ENCODE measurements at places on chromosomes 13 and 19.
A peak's percentile ranks its signal among the peaks of the same experiment; 100 is the strongest.

DNA sequence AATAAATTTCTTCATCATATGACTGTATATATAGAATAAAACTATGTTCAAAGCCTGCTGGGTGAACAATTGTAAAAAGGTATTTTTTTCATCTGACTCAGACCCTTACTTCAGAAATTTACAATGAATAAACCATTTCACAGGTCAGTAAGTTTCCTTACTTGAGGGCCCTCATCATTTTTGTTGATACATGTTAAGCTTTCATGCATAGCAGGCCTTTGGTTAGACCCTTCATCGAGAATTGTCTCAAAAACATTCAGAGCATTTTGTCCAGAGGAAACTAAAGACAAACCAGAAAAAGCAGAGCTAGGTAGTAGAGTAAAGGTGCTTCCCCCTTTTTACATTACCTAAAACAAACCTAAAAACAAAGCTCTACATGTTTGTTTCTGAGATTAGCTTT lies 46.2 kb downstream of the FNDC3A start:
- no peak for DNase-seq

DNA sequence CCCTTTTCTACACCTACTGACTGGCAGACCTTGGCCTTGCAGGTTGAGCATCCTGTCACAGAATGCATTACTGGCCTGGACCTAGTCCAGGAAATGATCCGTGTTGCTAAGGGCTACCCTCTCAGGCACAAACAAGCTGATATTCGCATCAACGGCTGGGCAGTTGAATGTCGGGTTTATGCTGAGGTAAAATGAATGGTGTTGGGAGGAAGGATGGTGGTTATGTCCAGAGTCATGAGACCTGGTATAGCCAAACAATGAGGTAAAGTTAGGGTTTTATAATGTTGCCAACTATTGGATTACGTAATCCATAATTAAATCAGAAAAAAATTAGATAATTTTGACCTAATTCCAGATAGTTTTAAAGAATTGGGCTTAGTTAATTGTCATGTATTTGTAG lies 212.5 kb downstream of the PCCA start:
- DNase-seq: no peak

GRCh38 chr13:33326246-33326645 lies 40.7 kb upstream of the STARD13 start:
- DNase-seq: no peak

- no peak for DNase-seq
Observed at GRCh38 chr13:28464861-28465460, 30.0 kb downstream of the FLT1 start.

- DNase-seq: no peak
Observed at GRCh38 chr13:96819375-96819774, 174.9 kb downstream of the OXGR1 start.

DNA sequence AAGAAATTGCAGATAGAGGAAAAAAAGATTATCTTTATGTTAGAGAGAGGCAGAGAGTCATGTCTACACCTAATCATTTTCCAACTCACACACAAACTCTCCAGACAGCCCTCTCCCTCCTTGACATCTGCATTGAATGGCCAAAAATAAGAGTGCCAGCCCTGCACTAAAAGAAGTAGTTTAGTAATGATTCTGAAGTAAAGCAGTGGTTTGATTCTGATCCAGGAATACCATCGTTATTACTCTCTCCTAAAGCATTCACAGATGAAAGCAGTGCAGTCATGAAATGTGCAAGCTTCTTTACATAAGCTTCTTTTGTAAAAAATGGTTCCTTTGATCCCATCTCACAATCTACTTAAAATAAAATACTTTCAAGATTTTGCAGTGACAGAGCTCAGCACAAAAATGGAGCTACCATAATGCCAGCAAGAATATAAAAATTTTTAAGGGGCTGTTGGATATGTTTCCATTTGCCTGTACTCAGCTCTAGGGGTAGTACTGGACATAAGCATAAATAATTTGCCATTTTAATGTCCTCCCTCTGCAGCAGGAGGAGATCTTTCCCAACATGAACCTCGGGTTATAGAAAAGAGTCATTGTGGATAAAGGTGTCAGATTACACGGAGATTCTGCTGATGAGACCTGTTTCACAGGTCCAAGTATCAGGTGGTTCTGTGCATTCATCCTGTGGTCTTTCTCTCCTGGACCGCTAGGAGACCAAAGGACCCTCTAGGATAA lies 406.3 kb downstream of the DCT start:
- peak; percentile 76 for DNase-seq

DNA sequence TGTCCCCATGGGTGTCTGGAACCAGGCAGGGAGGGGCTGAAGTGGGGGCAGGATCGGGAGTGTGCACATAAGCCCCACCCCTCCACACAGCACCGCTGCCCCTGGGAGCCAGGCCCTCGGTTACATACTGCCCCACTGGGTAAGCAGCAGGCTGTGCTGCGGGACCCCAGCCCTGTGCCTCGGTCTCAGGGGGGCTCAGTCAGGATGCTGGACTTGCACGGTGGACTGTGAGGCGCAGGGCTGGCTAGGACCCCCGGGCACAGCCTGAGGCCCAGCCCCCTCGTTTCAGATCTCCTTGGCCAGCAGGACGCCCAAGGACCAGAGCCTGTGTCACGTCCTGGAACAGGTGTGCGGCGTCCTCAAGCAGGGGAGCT lies 16.3 kb downstream of the MPND start:
- no peak for DNase-seq

DNA sequence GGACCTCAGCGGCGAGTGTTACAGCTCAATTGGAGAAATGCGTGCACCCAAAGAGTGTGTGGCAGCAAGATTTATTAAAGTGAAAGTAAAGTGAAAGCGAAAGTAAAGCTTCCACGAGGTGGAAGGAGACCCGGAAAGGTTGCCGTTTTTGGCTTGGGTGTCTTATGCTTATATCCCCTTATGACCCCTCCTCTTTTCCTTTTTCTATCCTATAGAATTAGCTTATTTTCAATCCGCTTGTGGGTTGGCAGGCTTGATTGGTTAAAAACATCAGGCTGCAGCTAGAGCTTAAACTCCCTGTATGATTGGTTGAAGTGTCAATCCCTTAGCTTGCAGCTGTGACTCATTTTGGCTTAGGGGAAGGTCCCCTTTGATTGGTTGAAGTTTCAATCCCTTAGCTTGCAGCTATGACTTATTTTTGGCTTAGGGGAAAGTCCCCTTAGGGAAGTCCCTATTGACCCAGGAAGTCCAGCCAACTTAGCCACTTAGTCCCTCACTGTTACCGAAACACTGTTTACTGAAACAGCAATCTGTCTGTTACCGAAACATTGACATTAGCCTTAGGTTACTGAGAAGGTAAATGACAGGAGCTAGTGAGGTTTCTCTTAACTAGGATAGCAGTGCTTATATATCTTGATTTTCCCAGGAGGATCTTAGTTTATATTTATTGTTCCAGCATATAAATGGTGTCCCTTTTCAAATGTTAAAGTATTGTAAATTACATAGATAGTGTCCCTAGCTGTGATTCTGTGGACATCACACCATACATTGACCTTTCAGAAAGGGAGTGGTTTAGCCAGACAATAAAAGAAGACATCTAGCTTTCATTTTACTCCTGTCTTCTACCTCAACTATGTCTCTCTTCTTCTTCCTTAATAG lies 575.8 kb downstream of the DACH1 start:
- peak; percentile 16 for DNase-seq
